ENCODE measurements at places on chromosomes 3 and 15. TPM values are rescaled to one million over a fixed set of nuclear protein-coding genes. Genes with fewer than 3 reads are reported as not detected.

The TBC1D23 gene
- 28.7 TPM for total RNA-seq

The SLC51B gene
- total RNA-seq, result 14.4 TPM

The UPK1B gene
- not detected for total RNA-seq

The SLC38A3 gene
- 29.8 TPM for total RNA-seq

The IQCB1 gene
- 44.8 TPM for total RNA-seq

The EIF4A2 gene
- 446 TPM for total RNA-seq

The SOX14 gene
- total RNA-seq, result not detected

The NECTIN3 gene
- total RNA-seq, result 28.7 TPM

The GRIP2 gene
- 0.08 TPM for total RNA-seq

The ZCWPW2 gene
- total RNA-seq, result 0.53 TPM

The FEM1B gene
- 41.2 TPM for total RNA-seq

The EXD1 gene
- total RNA-seq, result not detected

Data from HepG2 (cell line).